ENCODE measurements at places on chromosomes 4 and X.

DNA sequence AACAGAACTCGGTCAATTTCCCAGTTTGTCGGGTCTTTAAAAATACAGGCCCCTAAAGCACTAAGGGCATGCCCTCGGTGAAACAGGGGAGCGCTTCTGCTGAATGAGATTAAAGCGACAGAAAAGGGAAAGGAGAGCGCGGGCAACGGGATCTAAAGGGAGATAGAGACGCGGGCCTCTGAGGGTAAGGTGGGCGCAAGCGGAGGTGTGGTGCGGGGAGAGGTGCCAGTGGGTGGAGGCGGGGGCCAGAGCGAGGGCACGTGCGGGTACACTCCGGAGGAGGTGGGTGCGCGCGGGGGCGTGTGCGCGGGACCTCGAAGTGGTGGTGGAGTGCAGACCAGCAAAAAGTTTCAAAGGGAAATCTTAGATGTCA is 787 bp upstream of the TET2 start:
- DNase-seq: no peak

GRCh38 chrX:2819345-2820135 is 9.2 kb upstream of the GYG2 start:
- peak; percentile 62 for DNase-seq

GRCh38 chr4:76758290-76758882 is 139.6 kb downstream of the SOWAHB start:
- DNase-seq: no peak

GRCh38 chr4:184475498-184475897 is 1.1 kb upstream of the IRF2 start:
- no peak for DNase-seq

DNA sequence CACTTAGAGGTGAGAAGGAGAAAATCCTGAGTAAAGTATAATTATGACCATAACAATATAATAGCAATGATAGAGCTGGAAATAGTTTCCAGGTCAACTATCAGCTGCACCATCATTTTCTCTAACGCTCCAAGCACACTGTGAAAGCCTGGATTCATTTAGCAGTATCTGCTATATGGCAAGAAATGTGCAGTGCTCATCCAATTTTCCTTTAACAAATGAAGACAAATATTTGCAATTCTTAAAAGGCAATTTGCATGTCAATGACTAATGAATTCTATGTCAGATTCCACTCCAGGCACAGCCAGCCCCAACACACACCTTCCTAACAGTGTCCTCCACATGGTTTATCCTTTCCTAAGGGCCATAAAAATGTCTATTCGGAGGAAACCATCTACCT is 12.7 kb downstream of the PRSS12 start:
- no peak for DNase-seq

DNA sequence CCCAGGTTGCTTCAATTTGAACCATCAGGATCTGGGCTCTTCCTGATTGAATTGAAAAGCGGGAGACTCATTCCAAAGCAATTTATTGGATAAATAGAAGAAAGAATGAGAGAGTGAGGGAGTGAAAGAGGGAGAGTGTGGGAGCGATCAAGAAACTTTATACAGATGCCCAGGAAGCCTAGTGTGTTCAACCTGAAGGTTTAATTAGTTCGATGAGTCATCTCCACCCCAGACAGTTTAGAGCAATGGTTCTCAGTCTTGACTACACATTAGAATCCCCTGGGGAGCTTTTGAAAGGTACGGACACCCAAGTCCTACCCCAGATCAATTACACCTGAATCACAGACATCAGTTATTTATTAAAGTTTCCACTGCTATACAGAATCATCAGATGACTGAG is 61.5 kb downstream of the GEMIN8 start:
- no peak for DNase-seq

DNA sequence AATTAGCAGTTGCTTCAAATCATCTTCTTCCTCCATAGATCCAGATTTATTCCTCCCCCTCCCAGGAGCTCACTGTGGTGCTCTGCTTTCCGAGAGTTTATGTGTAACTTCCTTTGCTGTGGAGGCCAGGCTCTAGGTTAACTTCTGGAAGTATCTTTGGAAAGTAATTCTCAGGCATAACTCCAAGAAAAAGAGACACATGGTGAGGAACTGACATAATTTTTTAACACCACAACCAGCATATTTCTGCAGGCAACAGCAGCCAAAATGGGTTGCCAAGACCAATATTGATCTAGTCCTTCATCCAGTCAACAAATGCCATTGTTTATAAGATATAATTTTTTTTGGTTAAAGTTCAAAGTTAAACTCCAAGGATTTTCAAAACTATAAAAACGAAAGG is 114.5 kb upstream of the RBPJ start:
- peak; percentile 74 for DNase-seq

GRCh38 chrX:73577361-73577760 is 14.4 kb downstream of the CHIC1 start:
- DNase-seq: peak; percentile 26

GRCh38 chrX:14758029-14758491 is 114.8 kb downstream of the FANCB start:
- no peak for DNase-seq

DNA sequence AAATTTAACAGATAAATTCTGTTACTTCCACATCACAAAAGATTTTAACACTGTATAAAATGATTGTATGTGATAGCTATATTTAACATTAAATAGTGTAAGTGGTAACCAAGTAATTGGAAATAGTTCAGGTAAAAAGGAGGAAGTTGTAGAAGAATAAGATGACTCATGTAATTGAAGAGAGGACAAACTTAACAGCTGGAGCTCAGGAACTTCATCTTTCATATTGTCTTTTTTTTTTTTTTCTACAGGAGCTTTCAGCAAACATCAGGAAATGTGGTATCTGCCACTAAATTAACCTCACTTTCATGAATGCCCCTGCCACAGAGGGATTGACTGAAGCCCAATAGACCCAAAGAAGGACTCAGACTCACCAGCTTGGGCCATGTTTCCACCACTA is 188.4 kb upstream of the VEGFC start:
- no peak for DNase-seq

GRCh38 chr4:146112389-146112788 is 63.1 kb upstream of the LSM6 start:
- no peak for DNase-seq

GRCh38 chr4:136007991-136008390 is 1524.3 kb downstream of the PCDH18 start:
- no peak for DNase-seq

GRCh38 chrX:80578517-80579105 is 158.4 kb downstream of the TENT5D start:
- DNase-seq: peak; percentile 46
